Activated CD8-positive, alpha-beta memory T cell treated with anti-CD3 and anti-CD28 coated beads, Interleukin-2, amount 10 ng/mL, durations not matched to agents 7 days and 5 days (primary cell): ENCODE measurements at places on chromosomes 12 and 14.

DNA sequence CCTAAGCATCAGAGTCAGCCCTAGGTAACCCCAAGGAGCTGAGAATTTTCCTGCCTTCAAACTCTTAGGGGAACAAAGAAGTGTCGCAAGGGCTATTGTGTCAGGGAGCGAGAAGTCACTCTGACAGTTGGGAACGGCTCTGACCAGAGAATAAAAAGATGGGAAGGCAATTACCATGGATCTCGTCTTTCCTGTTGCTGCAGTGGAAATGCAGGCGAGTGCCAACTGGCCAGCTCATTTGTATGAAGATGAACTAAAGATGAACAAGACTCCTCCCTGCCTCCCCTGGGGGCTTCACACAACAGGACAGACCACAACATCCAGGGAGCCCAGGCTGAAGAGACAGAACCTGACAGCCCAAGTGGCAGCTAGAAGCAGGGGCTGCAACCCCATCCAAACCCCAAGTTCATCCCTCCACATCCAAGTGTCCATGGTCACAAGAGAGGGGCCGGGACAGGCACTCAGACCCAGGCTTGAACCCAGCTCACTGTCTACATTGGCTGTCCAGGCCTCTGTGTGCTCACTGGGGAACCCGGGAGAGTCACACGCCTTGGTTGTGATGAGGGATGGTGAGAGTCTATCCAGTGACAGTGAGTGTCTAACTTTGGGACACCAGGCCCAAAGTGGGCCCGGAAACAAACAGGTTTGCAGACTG, 322.4 kb downstream of the BCL11B start:
- no peak for DNase-seq

- peak; percentile 58 for DNase-seq
These were observed 121.7 kb downstream of the RALGAPA1 start for GRCh38 chr14:35687335-35687939.

GRCh38 chr14:20734430-20734806, 11.3 kb upstream of the EDDM3A start:
- DNase-seq = no peak

GRCh38 chr12:132806857-132807256, 21.8 kb downstream of the GOLGA3 start:
- no peak for DNase-seq

- no peak for DNase-seq
These were observed 42.0 kb downstream of the SSH1 start for GRCh38 chr12:108815369-108815768.

DNA sequence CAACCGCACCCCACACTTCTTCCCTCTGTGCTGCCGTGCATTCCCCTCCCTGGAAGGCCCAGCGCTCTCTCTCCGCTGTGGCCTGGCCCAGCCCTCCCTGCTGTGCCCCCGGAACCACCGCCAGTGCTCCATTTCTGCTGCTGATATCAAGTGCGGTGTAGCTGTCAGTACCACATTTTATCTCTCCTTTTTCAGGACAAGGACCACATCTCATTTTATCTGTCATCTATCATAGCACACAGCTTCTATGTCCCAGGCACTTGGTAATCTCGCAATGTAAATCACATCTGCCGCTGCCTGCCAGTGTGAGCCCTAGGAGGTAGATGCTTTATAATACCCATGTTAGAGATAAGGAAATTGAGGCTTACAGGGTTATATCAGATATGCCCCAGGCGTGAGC, 18.3 kb downstream of the IL31 start:
- no peak for DNase-seq

DNA sequence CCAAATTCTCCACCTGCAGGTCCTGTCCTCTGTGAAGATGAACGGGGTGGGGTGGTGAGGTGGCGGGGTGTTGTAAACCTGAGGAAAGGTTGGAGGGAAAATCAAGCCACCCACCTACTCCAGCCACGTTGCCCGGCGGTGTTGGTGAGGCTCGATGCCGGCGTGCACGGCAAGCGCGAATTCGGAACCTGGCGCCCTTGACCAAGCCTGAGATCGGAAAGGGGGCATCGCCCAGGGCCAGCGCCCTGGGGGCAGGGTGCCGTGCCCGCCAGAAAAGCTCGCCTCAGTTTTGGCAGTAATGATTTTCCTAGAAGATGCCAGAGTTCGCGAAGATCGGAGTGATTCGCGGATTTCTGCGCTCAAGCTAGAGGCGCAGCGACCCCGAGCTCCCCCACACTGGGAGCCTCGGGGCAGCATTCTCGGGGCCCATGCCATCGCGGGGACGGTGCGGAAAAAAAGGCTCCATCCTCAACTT, 817 bp downstream of the STXBP6 start:
- DNase-seq = no peak

DNA sequence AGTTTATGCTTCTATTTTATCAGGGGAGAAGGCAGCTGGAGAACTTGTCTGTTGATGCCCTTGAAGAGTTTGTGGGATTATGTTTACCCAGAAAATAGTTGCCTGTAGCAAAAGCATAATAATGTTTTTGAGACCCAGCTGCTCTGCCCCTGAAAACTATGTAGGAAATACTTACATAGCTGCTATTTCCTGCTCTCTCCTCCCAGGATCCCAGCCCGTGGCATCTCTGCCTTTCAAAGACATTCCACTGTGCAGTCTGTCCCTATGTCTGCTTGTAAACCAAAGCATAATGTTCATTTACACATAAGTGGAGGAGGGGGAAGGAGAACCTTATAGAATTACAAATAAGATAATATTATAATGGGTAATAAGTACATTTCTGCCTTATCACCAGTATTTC, 198.7 kb downstream of the SYT1 start:
- no peak for DNase-seq

DNA sequence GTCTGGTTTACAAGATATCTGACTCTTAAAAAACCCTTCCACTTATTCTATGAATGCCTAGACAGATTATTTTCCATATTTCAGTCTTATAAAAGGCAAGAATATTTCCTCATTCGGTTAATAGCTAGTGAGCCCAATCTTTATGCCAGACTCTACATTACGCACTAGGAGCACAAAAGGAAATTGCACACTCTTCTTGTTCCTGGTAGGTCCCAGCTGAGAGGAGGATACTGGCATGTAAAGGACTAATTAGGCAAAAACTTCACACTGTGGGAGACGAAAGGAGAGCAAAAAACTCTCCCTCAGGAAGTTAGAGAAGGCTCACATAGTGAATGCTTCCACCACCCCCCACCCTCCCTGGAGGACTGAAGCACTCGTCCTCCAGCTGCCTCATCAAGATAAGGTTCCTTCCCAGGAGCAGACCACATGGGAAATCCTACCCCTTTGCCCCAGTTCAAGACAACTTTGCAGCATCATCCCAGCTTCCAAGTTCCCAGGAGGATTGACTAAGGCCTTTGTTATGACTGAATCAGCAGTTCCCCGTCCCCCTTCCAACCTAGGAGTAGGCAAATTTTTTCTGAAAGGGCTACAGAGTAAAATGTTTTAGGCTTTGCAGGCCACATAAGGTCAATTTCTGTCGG, 14.5 kb downstream of the CAPZA3 start:
- no peak for DNase-seq

GRCh38 chr12:9711664-9712063, 21.2 kb downstream of the CLECL1 start:
- DNase-seq = no peak

GRCh38 chr12:67996347-67996746, 7.1 kb downstream of the IFNG-AS1 start:
- no peak for DNase-seq

DNA sequence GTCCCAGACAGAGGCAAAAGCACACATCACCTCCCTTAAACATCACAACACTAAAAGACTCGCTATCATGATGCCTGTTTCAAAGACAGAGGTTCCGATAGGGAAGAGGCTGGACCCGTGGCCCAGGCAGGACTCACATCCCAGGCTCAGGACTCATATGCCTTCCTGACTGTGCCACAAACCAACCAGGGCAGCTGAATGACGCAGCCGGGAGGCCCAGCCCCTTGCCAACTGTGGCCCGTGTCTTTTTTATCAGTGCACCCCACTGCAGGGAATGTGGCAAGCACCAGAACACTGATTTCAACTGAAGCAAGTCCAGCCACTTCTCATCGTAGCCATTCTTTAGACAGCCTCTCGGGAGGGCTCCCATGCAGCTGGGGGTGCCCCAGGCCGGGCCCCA, 132.3 kb downstream of the KSR2 start:
- no peak for DNase-seq

- no peak for DNase-seq
These were observed 170.6 kb upstream of the DIO2 start for GRCh38 chr14:80381807-80382363.

GRCh38 chr12:30830751-30831150, 76.0 kb upstream of the CAPRIN2 start:
- DNase-seq = no peak

- DNase-seq = no peak
These were observed 1.5 kb downstream of the FOXG1 start for GRCh38 chr14:28767853-28768741.

DNA sequence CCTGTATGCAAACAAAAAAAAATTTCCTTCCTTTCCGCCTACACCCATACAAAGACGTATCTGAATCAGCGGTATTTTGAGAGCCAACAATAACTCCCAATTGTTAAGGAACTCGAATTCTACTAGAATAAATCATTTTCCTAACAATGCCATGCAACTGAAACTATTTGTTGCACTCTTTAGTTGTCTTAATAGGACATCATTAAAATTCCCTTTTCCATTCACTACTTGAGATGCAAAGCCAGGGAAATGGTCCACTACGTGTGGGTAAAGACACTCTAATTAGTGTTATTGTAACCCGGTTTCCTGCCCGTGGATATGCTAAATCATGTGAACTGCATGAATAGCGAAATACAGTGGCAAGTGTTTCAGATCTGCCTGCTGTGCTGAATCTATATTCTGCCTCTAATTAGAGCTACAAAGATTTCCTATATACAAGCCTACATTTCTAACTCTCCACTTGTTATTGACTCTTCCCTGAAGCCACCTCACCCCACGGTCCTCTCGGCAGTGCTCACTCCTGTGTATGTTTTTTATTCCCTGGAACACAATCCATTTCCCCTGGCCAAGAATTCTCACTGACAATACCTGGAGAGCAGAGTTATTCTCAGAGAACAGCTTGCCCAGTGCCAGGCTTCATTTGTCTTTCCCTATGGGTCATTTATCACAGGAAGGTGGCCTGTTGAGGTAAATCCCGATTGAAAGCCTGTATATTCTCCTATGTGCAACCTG, 168.3 kb downstream of the PAWR start:
- DNase-seq = no peak

- DNase-seq = no peak
These were observed 121.9 kb upstream of the SLC35F4 start for GRCh38 chr14:57987596-57988300.

DNA sequence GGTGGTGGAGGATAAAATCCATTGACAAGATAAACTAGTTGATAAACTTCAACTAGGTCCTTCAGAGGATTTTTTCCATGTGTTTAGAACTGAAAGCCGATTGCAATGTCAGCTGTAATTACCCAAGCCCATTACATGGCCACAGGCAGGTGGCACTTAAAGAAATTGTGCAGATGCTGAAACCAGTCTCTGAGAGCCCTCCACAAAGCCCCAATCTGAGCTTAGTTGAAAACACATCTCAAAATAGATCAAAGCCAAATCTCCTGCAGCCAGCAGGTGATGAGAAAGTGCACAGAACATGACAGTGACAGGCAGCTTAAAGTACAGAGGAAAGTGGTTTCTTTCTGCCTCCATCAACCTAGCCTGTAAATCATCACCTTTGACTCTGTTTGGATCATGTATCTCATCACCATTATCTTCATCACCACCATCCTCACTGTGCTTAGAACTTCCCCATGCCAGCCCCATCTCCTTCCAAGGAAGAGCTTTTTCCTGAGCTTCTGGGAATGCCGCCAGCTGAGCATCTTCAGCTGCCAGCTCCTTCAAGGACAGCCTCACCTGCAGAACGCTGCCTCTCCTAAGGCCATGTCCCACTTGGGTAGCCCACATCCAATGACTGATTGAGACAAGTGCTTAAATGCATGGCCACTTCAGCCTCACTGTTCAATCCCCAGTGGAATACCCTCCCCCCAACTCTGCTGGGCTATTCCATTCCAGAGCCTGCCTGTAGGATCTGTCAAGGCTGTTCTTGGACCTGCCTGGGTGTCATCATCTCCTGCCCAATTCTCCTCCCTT, 219.5 kb upstream of the TMEM132C start:
- DNase-seq = no peak

- DNase-seq = no peak
These were observed 238.4 kb upstream of the HMGA2 start for GRCh38 chr12:65585648-65586602.

DNA sequence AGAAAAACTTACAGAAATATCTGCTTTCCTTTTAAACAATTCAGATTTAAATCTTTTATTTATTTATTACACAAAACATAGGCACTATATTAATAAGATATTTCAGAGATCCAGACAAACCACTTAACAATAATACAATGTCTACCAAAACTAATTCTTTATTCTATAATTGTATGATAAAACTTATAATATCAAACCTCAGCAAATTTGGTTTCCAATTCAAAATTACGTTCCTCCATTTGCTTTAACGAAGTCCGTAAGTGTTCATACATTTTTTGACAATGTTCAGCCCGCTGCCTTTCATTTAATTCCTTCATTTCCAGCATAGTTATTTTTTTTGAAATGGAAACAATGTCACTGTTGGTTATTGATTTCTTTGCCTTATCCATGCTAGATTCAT, 48.3 kb downstream of the CEP290 start:
- no peak for DNase-seq

GRCh38 chr14:102917469-102918211, 4.8 kb upstream of the AMN start:
- DNase-seq = peak; percentile 77

DNA sequence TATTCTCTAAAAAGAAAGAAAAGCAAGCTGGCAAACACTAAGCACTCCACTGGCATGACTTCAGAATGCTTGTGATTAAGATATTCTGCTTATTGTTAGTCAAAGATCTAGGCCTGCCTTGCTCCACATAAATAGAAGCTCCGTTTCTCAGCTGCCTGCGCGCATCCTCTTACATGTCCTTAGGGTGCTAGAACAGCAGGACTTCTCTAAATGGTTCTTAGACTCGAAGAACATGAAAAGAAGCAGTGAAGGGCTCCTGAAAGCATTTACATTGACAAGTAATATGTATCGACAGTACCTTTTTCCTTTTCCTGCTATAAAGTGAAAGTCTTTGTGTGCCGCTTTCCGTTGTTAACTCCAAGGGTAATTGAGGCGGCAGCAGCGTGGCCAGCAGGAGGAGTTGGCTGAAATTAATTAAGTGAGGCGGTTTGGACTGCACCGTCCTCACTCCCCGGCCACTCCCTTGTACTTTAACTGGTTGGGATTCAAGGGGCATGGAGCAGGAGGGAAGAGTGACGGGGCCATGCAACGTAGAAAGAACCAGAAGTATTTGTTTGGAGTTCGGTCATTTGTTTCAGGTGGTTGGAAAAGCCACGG, 34.2 kb upstream of the OTX2 start:
- no peak for DNase-seq
